Natural killer cell treated with Interleukin-12 subunit alpha and Interleukin-12 subunit beta and Interleukin-15 and Interleukin-18, amount 100 ng/mL, for 72 hours (primary cell): ENCODE measurements at places on chromosomes 4 and X.

- DNase-seq = no peak
- peaks cover 6% of the 10 kb centered on the region for H3K36me3 ChIP-seq
- peak within 1 kb of the TSS; percentile 42 for H3K27ac ChIP-seq
- peak within 1 kb of the TSS; percentile 82 for H3K4me3 ChIP-seq
- H3K4me1 ChIP-seq = peaks cover 6% of the 10 kb centered on the region
These were observed at the start of gene KLHL13 for GRCh38 chrX:118116713-118117550. TSS of gene KLHL13 (minus strand) at chrX:118116810. CDS start at chrX:118028473, 88,337 bp downstream.

GRCh38 chr4:26964512-26964911 lies 103.9 kb downstream of the STIM2 start:
- no peak overlapping the region for H3K27ac ChIP-seq
- no peak for DNase-seq
- H3K36me3 ChIP-seq = no peaks in the 10 kb centered on the region
- H3K27me3 ChIP-seq = no peaks in the 10 kb centered on the region
- H3K4me1 ChIP-seq = peaks cover 38% of the 10 kb centered on the region

GRCh38 chr4:28675582-28675981 lies 1814.9 kb downstream of the STIM2 start:
- H3K36me3 ChIP-seq = no peaks in the 10 kb centered on the region
- no peaks in the 10 kb centered on the region for H3K27me3 ChIP-seq
- no peaks in the 10 kb centered on the region for H3K4me1 ChIP-seq
- no peak overlapping the region for H3K27ac ChIP-seq

GRCh38 chrX:93673869-93674271 lies at the start of gene FAM133A:
TSS of gene FAM133A (plus strand) at chrX:93674206. CDS start at chrX:93709420, 35,214 bp downstream.
- no peaks in the 10 kb centered on the region for H3K36me3 ChIP-seq
- H3K27me3 ChIP-seq = no peaks in the 10 kb centered on the region
- peaks cover 6% of the 10 kb centered on the region for H3K4me1 ChIP-seq
- peak within 1 kb of the TSS; percentile 80 for H3K4me3 ChIP-seq
- DNase-seq = no peak

DNA sequence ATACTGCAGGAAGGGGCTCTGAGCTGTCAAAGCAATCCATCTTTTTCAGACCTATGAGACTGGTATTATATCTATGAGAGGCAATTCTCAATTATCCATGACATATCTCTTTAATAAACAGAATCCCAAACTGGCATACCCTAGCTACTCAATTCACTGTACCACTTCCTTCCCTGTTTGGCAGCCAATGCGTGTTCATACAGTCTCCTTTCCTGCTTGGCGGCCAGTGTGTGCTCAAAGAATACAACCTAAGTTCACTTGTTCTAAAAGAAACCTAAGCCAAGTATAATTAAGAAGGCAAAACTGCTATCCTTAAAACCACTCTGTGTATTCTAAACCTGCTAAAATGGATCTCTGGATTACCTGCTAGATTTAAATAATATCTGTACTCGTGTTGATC lies 38.3 kb downstream of the ARHGEF9 start:
- peaks cover 63% of the 10 kb centered on the region for H3K4me1 ChIP-seq
- peak overlapping the region; percentile 98 for H3K27ac ChIP-seq
- H3K4me3 ChIP-seq = peak overlapping the region; percentile 92
- H3K36me3 ChIP-seq = no peaks in the 10 kb centered on the region
- DNase-seq = no peak

- peak; percentile 87 for DNase-seq
- peaks cover 19% of the 10 kb centered on the region for H3K4me1 ChIP-seq
- no peaks in the 10 kb centered on the region for H3K27me3 ChIP-seq
- peak overlapping the region; percentile 91 for H3K4me3 ChIP-seq
- peak overlapping the region; percentile 82 for H3K27ac ChIP-seq
- H3K36me3 ChIP-seq = no peaks in the 10 kb centered on the region
These were observed 549 bp downstream of the CPEB2 start for GRCh38 chr4:15002659-15003400.

- peaks cover 54% of the 10 kb centered on the region for H3K4me1 ChIP-seq
- peaks cover 4% of the 10 kb centered on the region for H3K36me3 ChIP-seq
- peak overlapping the region; percentile 51 for H3K27ac ChIP-seq
These were observed 115.4 kb downstream of the PTTG2 start for GRCh38 chr4:38075370-38076152.

GRCh38 chr4:76804096-76804495 lies 93.8 kb downstream of the SOWAHB start:
- peaks cover 38% of the 10 kb centered on the region for H3K27me3 ChIP-seq
- H3K4me3 ChIP-seq = no peak overlapping the region
- H3K27ac ChIP-seq = no peak overlapping the region
- H3K4me1 ChIP-seq = no peaks in the 10 kb centered on the region
- peaks cover 10% of the 10 kb centered on the region for H3K36me3 ChIP-seq
- no peak for DNase-seq

DNA sequence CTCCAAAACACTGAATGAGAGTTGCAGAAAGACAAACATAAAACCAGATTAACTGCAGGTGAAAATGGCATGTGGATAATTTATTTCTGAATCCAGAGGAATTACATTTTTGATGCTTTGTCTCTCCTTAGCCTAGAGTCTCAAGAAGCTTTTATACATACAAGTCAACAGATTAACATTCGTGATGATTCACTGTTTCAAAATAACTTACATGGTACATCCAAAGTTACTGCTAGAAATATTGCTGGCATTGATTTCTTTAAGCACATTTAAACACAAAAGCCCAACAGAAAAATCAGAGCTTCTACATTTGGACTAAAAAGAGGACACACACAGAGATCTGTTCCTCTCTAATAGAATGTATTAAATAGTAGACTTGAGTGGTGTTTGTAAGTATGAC lies 105.6 kb downstream of the AMELX start:
- no peaks in the 10 kb centered on the region for H3K4me1 ChIP-seq
- no peak overlapping the region for H3K4me3 ChIP-seq
- no peaks in the 10 kb centered on the region for H3K27me3 ChIP-seq
- no peaks in the 10 kb centered on the region for H3K36me3 ChIP-seq
- no peak overlapping the region for H3K27ac ChIP-seq

DNA sequence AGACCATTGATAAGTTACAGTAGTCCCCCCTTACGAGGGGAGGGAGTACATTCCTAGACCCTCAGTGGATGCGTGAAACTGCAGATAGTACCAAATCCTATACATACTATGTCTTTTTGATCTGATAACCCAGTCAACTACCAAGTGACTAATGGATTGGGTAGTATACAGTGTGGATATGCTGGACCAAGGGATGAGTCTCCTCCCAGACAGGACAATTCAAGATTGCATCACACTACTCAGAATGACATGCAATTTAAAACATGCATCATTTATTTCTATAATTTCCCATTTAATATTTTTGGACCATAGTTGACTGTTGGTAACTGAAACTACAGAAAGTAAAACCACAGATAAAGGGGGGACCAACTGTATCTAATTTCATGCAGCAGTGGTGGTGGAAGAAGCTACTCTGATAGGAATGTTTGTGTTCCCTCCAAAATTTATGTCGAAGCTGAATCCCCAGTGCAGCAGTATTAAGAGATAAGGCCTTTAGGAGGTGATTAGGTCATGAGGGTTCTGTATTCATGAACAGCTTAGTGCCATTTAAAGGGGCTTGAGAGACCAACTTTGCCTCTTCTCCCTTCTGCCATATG lies 11.9 kb downstream of the HADH start:
- H3K4me1 ChIP-seq = peaks cover 20% of the 10 kb centered on the region
- no peaks in the 10 kb centered on the region for H3K27me3 ChIP-seq
- H3K27ac ChIP-seq = no peak overlapping the region
- peaks cover 6% of the 10 kb centered on the region for H3K36me3 ChIP-seq
- DNase-seq = no peak

- DNase-seq = no peak
- H3K36me3 ChIP-seq = no peaks in the 10 kb centered on the region
- H3K27me3 ChIP-seq = no peaks in the 10 kb centered on the region
- H3K4me1 ChIP-seq = no peaks in the 10 kb centered on the region
These were observed 110.8 kb upstream of the PAQR3 start for GRCh38 chr4:79049840-79050540.

GRCh38 chr4:7275067-7275466 lies 82.7 kb downstream of the SORCS2 start:
- H3K27me3 ChIP-seq = peaks cover 8% of the 10 kb centered on the region
- no peaks in the 10 kb centered on the region for H3K4me1 ChIP-seq
- no peaks in the 10 kb centered on the region for H3K36me3 ChIP-seq
- no peak for DNase-seq

DNA sequence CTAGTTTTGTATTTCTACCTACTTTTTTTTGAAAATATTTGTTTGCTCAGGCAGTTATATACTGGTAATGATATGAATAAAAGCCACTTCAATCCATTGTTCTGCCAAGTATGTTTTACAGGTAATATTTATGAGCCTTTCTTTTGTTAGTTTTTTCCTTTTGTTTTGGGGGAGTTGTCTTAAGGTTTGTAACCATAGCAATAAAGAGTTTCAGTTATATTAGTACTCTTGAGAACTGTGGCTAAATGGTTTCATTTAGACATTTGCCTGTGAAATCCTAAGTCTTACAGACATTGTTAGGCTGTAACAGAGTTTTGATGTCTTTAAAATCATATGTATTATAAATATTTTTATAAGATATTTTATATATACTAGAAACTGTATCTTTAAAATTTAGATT lies 150.1 kb downstream of the DIPK2B start:
- no peaks in the 10 kb centered on the region for H3K27me3 ChIP-seq
- H3K4me3 ChIP-seq = no peak overlapping the region
- peaks cover 10% of the 10 kb centered on the region for H3K4me1 ChIP-seq
- no peak overlapping the region for H3K27ac ChIP-seq
- no peak for DNase-seq

DNA sequence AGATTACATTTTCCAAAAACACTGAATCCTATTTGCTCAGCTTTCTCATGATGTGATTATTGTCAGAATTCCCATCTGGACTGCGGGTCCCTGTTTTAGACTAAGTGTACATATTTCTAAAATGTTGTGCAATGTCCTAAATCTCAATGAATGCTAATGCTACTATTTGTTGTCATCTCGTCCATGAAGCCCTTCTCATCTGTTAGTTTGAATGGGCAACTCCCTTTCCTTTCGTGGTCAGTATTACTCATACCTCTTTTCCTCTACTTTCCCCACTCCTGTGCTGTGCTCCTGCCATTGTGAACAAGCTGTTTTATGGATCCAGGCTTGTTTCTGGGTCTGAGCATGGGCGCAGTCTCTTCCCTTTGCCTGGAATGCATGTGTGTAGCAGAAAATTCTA lies 91.0 kb downstream of the MID1 start:
- H3K4me1 ChIP-seq = no peaks in the 10 kb centered on the region
- H3K36me3 ChIP-seq = no peaks in the 10 kb centered on the region
- no peaks in the 10 kb centered on the region for H3K27me3 ChIP-seq
- H3K4me3 ChIP-seq = no peak overlapping the region

DNA sequence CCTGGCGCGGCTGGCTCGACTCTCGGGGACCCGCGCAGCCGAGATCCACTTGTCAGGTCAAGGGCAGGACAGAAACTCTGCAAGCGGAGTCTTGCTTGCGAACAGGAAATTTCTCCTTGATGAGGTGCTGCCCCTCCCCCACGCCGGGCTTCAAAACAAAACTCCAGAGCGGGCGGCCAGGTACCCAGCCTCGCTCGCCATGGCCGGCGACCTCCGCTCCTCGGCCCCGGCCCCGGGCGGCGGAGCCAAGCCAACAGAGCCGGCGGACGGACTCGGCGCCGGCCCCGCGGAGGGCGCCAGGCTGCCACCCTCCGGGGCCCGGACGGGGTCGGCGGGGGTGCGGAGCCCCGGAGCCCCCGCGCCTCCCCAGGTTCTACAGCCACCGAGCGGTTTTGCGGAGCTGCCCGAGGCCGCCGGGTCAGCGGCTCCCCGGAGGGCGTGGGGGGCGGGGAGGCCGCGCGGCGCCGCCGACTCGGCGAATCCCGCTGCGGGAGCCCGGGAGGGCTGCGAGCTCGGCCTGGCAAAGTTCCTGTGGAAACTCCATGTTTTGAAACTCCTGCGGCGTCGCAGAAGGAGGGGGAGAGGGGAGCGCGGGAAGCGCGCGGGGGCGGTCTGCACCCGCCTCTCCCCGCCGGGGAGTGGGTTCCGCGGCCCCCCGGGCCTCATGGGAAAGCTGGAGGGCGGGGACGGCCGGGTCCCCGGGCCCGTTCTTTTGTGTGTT lies 11.7 kb upstream of the BCOR start:
- no peak for DNase-seq
- peaks cover 19% of the 10 kb centered on the region for H3K27me3 ChIP-seq
- no peaks in the 10 kb centered on the region for H3K36me3 ChIP-seq
- peaks cover 5% of the 10 kb centered on the region for H3K4me1 ChIP-seq

- H3K27me3 ChIP-seq = no peaks in the 10 kb centered on the region
- peaks cover 8% of the 10 kb centered on the region for H3K4me1 ChIP-seq
- H3K36me3 ChIP-seq = no peaks in the 10 kb centered on the region
- DNase-seq = no peak
- H3K4me3 ChIP-seq = no peak overlapping the region
These were observed 400.4 kb upstream of the DIPK2B start for GRCh38 chrX:45601052-45601451.

- no peak overlapping the region for H3K4me3 ChIP-seq
- H3K36me3 ChIP-seq = no peaks in the 10 kb centered on the region
- H3K4me1 ChIP-seq = no peaks in the 10 kb centered on the region
- H3K27ac ChIP-seq = no peak overlapping the region
- no peaks in the 10 kb centered on the region for H3K27me3 ChIP-seq
- no peak for DNase-seq
These were observed 23.6 kb downstream of the CFAP99 start for GRCh38 chr4:2442175-2442993.

- H3K36me3 ChIP-seq = no peaks in the 10 kb centered on the region
- peaks cover 16% of the 10 kb centered on the region for H3K4me1 ChIP-seq
- H3K4me3 ChIP-seq = peak overlapping the region; percentile 10
- no peaks in the 10 kb centered on the region for H3K27me3 ChIP-seq
These were observed 39.5 kb upstream of the CD40LG start for GRCh38 chrX:136608295-136608933.

- no peak for DNase-seq
- no peaks in the 10 kb centered on the region for H3K4me1 ChIP-seq
- peaks cover 4% of the 10 kb centered on the region for H3K36me3 ChIP-seq
- no peak overlapping the region for H3K27ac ChIP-seq
- H3K4me3 ChIP-seq = no peak overlapping the region
These were observed 52.8 kb upstream of the CLDN24 start for GRCh38 chr4:183374950-183375555.

DNA sequence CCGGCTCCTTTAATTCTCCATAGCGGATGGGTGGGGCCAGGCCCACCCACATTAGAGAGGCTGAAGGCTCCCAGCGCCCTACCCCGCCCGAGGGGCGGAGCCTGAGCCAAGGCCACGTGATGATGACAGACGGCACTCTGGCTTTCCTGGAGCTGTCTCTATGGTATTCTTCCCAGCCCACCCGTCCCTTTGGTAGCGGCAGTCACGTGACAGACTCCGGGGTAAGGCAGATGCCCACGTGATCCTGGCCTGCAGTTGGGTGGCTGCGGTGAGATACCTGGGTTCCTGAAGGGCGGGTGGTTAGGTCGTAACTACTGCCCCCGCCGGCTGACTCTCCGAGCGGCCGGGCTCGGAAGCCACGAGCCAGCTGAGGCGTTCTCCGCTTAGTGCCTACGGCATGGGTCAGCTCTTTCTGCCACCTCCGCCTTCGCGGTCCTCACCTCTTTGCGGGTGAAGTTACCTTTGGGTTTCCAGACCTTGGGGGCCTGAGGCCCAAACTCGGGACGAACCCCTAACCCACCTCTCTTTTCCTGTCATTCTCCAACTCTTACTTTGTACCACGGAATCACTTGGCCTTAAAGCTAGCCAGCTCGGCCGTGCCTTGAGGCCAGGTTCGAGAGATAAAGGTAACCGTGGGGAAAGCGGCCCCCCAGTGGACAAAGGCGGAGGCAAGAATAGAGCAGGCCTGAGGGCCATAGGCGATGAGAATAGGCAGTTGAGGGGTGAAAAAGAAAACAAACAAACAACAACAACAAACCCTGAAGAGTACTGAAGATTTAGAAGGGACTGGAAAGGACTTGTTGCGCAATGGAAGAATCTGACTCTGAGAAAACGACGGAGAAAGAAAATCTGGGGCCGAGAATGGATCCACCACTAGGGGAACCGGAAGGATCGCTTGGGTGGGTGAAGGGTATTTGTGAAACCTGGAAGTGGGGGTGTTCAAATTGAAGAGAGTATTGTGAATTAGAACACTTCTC lies at the start of gene RRAGB:
Gene RRAGB, plus strand, starts transcription at position 229 of the 977 bp plus-strand sequence. Its CDS starts 579 bp downstream, at position 808.
- H3K27me3 ChIP-seq = no peaks in the 10 kb centered on the region
- peaks cover 11% of the 10 kb centered on the region for H3K36me3 ChIP-seq
- DNase-seq = peak; percentile 91
- H3K4me1 ChIP-seq = peaks cover 9% of the 10 kb centered on the region
- peak within 1 kb of the TSS; percentile 91 for H3K4me3 ChIP-seq
